Keratinocyte (primary cell): ENCODE measurements at places on chromosomes 13 and 19.
A peak's percentile ranks its signal among the peaks of the same experiment; 100 is the strongest.

DNA sequence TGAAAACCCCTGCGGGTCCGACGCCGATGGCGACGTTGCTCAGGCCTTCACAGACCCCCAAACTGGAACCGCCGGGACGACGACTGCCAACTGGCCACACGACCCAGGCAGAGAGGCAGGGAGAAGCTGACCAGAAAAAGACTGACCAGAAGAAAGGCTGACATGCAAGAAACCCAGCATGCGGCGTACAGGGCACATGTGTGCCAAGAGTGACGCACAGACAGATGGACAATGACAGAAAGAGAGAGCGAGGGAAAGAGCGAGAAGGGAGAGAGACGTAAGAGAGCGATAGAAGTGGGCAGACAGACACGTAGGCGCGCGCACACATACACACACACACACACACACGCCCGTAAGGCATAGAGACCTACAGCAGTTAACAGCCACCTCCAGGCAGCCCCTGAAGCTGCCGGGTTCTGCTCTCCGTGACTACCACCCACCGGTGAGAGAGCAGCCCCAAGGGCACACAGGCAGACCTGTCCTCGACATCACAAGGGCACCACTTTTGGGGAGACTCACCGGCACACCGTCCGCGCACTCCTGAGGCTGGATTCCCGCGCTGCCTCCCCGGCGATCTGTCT lies 67.2 kb upstream of the ZNF527 start:
- DNase-seq: no peak

GRCh38 chr19:39524495-39524894 lies 8.2 kb downstream of the EID2B start:
- no peak for DNase-seq

DNA sequence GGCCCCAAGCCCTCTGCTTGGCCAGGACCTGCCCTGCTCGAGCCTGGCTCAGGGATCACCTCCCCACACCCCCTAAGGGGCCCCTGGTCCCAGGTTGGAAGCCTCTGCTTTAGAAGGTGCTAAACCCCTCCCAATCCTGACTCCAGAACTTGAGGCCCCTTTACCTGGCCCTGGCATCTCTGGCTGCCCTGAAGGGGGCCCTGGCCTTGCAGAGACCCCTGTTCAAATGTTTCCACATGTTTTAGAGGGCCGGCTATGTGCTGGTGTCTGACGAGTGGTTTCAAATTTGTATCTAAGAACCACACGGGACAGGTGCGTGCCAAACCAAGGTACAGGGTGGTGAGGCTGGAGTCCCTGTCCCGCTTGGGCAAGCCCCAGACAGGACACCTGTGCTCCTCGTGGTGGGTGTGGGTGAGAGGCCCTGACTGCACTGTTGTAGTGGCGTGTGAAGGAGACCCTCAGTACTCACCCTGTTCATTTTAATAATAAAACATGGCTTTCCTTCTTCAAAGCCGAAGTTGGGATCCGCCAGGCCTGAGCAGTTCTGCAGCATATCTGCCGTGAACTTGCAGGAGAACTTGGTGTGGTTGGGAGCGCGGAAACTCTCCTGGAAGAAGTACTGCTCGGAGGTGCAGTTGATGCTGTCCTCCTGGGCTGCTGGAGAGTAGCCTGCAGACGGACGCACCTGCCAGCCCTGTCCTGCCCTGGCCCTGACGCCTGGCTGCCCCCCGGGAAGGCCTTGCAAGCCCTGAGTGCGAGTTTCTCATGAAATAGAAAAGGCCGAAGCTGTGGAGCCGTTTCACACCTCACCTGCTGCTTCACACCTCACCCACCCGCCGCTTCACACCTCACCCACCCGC lies 5.4 kb downstream of the ATP4B start:
- DNase-seq: no peak

DNA sequence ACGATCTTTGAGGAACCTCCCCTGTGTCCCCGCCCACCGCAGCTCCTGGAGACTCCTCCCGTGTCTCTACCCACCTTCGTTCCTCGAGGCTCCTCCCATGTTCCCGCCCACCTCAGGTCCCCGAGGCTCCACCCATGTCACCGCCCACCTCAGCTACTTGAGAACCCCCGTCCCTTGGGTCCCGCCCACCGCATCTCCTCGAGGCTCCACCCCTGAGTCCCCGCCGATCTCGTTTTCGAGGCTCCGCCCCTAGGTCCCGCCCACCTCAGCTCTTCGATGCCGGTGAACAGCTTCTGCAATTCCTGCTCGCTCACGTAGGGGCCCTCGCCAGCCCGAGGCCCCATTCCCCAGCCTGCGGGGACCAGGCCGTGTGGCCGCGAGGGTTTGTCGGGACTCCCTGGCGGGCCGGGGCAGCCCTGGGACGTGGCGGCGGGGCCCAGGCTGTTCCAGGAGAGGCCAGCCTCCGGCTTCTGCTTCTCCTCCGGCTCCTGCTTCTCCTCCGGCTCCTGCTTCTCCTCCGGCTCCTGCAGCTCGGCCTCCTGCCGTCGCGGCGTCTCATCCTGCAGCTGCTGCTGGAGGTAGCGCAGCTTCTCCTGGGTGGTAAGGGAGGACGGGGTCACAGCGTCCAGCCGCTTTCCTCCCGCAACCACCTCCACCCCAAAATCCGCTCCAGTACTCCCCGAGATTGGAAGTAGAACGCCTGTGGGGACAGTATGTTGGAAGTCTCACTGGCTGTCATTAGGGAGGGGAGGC lies 16.7 kb downstream of the TSKS start:
- DNase-seq: no peak

- no peak for DNase-seq
Observed at GRCh38 chr13:80173224-80173623, 167.7 kb downstream of the SPRY2 start.

DNA sequence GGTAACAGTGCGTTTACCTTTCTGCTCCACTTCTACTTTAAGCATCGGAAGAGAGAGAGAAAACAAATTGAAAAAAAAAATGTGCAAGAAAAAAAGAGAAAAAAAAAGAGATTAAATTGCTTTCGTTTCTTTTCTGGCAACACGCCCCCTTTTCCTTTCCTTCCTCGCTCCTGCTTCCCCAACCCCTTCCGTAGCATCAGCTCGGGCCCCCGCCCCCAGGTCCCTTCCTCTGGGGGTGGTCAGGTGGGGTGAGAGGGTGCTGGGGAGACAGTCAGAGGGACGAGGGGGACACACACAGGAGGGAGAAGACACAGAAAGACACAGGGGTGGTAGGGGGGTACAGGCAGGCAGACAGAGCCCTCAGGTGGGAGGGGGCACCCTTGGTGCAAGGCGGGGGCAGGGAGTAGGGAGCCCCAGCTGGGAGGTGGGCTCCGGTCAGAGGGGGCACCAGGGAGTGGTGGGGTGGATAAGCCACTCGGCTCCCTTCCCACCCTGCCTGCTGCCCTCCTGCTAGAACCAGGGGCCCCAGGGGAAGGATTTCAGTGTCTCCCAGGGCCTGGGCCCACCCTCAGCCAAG lies 30.7 kb upstream of the ASF1B start:
- no peak for DNase-seq

- no peak for DNase-seq
Observed at GRCh38 chr19:3057275-3057714, 5.0 kb downstream of the TLE5 start.

- DNase-seq: no peak
Observed at GRCh38 chr19:39833160-39833463, 850 bp downstream of the DYRK1B start.

DNA sequence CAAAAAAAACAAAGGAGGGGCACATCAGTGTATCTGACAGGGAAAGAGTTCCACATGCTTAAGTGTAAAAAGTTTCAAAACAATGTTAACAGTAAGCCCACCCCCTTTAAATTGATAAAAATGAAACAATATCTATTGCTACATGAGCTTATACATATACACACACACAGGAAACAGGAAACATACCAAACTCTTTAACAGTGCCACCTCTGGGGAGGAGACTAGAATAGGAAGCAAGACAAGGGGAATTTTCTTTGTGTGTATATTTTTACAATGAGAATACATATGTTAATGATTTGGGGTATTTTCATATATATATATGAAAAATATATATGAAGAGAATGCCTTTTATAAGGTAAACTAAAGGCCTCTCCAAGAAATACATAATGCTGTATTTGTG lies 44.7 kb downstream of the TPT1 start:
- DNase-seq: no peak

- DNase-seq: no peak
Observed at GRCh38 chr13:25881136-25881926, 170.5 kb downstream of the SHISA2 start.

DNA sequence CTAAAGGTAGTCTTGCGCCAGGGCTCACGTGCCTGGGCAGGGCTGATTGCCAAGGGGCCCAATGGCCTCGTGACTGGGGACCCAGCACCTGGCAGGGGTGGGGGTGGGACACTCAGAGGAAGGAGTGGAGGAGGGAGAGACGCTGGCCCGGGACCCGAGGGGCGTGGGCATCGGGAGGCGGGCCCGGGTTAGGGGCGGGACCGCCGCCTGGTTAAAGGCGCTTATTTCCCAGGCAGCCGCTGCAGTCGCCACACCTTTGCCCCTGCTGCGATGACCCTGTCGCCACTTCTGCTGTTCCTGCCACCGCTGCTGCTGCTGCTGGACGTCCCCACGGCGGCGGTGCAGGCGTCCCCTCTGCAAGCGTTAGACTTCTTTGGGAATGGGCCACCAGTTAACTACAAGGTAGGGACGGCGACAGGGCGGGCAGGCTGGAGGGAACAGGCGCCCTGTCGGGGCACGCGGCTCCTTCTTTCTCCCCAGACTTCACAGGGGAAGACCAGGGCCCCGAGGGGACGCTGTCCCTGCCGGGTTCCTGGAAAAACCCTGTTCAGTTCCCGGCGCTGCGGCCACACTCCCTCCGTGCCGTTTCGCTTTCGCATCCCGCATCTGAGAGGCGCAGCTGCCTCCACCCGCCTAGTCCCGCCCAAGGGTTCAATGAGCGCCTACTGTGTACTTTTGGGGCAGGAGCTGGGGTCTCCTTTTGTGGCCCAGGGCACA lies at the start of gene IFI30:
TSS of gene IFI30 (plus strand) at position 242 of the 717 bp plus-strand sequence. CDS start at position 271, 29 bp downstream.
- no peak for DNase-seq

GRCh38 chr19:3284759-3285646 lies 60.5 kb downstream of the CELF5 start:
- DNase-seq: peak; percentile 49

GRCh38 chr13:114090476-114090875 lies 41.9 kb downstream of the RASA3 start:
- DNase-seq: no peak

DNA sequence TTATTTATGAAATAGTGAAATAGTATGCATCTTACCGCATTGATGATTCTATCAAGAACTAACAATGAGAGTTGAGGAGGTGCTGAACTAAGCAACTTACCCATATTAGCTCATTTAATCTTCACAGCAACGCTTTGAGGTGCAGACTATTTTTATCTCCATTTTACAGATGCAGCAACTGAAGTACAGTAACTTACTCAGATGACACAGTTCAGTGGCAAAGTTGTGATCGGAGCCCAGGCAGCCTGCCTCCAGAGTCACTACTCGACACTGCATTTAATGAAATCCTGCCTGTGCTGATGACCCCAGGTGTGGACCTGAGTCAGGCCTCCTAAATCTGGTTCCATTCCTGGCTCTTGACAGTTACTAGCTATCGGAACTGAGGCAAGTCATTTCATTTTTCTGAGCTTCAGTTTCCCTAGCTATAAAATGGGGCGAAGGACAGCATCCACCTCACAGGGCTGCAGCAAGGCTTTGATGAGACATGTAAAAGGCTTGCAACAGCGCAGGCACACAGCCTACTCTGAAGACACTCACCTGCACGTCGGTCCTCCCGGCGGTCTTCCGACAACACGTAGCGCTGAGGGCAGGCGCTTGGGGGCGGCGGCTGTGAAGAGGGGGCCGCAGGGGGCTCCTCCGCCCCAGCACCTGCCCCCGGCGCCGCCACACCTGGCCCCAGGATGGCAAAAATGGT lies 1.5 kb downstream of the MYPOP start:
- no peak for DNase-seq

GRCh38 chr13:29698106-29698505 lies 102.6 kb upstream of the SLC7A1 start:
- no peak for DNase-seq

DNA sequence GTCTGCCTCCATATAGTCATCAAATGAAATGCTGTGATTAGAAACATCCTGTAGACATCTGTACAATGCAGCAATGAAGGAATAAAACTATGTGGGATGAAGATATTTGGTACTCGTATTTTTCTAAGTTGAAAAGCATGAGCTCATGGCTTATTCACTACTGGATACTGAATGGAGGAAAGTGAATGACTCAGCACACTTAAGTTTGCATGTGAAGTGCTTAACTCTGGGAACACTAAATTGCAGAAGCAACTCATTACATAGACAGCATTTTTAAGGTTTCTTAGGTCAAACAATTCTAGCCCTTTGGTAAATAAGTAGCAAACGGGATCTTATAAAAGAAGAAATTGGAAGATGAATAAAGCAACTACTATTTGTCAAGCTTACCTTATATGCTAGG lies 429.0 kb upstream of the MIR17HG start:
- no peak for DNase-seq

GRCh38 chr19:38265213-38265861 lies 964 bp downstream of the SPINT2 start:
- no peak for DNase-seq

DNA sequence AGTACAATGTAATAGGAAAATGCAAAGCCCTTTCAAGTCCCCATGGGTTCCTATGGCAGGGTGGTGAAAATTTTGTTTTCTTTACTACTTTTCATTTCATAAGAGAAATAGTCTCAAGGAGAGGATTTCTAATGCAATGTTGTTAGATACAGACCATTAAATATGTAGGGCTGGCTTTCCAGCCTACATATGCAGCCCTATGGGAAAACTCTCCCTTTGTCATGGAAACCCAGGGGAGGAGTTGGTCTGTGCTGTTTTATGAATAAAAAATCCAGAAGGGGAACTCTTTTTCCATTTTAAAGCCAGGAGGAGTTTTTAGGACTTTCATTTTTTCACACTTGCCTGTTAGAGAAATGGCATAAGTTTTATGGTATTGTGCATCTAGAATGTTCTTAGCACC lies 119.6 kb downstream of the DCT start:
- DNase-seq: no peak
